ENCODE measurements at places on chromosomes 12 and 14.

DNA sequence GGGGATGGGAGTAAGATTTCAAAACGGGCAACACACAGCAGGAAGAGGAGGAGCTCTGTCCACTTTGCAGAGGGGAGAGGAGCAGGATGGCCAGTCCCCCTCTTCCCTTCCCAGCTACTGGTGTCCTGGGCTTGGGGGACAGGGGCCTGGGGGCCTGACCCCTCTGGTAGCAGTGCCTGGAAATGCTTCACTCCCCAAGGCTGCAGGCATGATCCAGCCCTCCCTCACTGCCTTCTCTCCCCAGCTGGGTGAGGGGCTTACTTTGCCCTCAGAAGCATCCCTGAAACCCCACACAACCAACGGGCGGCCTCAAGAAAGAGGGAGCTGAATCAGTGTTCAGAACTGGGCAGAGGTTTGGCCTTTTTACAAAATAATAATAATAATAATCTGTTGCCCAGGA lies 279.5 kb downstream of the DPF3 start:
- H3K27me3 ChIP-seq, result no peaks in the 10 kb centered on the region
- no peaks in the 10 kb centered on the region for H3K4me1 ChIP-seq
- no peak overlapping the region for H3K4me3 ChIP-seq
- no peak for DNase-seq

- H3K4me3 ChIP-seq, result no peak overlapping the region
- peaks cover 94% of the 10 kb centered on the region for H3K4me1 ChIP-seq
- no peak for DNase-seq
- H3K36me3 ChIP-seq, result no peaks in the 10 kb centered on the region
- H3K27ac ChIP-seq, result peak overlapping the region; percentile 15
Measured at GRCh38 chr14:73768107-73768506, 53.9 kb upstream of the PNMA1 start.

DNA sequence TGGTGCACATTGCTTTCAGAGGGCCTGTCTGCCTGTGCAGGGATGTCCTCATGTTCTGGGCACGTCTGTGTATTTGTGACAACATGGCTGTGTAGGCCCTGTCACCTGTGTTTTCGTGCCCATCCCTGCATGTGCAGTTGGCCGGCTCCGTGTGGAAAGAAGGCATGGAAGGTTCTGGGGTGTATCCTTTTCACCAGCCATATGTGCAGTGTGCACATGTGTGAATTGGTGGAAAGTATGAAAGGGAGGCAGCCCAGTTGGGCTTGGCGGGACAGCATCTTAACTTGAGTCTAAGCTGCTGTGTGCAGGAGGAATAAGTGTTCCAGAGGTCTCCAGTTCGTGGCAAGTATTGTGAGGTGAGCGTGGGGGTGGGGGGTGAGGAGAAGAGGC lies 669 bp downstream of the TSPAN11 start:
- H3K4me1 ChIP-seq, result peaks cover 6% of the 10 kb centered on the region
- H3K27ac ChIP-seq, result no peak overlapping the region
- peaks cover 40% of the 10 kb centered on the region for H3K27me3 ChIP-seq

DNA sequence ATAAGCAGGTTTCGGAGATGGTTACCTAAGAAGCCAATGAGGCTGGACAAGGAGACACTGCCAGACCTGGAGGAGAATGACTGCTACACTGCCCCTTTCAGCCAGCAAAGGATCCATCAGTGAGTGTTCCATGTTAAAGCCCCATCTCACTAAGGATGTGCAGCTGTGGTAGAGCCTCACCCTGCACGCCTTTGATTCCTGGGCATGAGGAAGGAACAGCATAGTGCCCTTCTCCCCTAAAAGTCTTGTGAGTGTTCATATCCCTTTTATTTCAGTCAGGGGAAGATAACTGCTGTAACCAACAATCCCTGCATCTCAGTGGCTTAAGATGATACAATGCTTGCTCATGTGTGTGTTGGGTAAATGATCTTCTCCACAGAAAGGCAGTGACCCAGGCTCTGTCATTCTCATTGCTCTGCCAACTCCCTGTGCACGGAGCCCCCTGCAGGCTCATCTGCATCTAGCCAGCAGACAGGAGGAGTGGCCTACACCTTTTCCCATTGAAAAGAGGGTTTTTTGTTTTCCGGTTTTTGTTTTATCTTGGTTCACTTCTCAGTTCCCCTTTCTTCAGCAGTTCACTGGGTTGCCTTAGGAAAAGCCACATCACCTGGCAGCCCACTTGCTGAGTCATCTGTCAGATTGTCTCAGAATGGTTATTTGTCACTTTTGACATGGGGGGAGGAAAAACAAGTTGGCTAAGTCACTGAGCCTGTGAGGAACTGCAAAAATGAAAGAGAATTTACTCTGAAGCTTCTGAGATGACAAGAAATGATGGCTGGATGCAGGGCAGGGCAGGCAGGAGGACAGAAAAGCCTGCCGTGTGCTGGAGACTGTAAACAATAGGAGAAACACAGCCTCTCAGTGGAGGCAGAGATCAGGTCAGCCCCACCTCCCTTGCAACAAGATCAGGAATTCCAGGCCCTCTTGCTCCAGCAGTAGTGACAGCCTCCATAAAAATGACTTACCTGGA lies 193.3 kb downstream of the ANO4 start:
- no peak overlapping the region for H3K27ac ChIP-seq
- DNase-seq, result no peak
- no peaks in the 10 kb centered on the region for H3K27me3 ChIP-seq

GRCh38 chr12:129298921-129299320 lies 445.6 kb downstream of the GLT1D1 start:
- no peak for DNase-seq
- H3K36me3 ChIP-seq, result no peaks in the 10 kb centered on the region
- no peak overlapping the region for H3K27ac ChIP-seq
- no peak overlapping the region for H3K4me3 ChIP-seq
- H3K27me3 ChIP-seq, result no peaks in the 10 kb centered on the region

- H3K4me3 ChIP-seq, result no peak overlapping the region
- H3K27me3 ChIP-seq, result no peaks in the 10 kb centered on the region
- no peaks in the 10 kb centered on the region for H3K4me1 ChIP-seq
- no peak for DNase-seq
- no peaks in the 10 kb centered on the region for H3K36me3 ChIP-seq
- no peak overlapping the region for H3K27ac ChIP-seq
Measured at GRCh38 chr14:74414403-74415114, 11.5 kb downstream of the SYNDIG1L start.

DNA sequence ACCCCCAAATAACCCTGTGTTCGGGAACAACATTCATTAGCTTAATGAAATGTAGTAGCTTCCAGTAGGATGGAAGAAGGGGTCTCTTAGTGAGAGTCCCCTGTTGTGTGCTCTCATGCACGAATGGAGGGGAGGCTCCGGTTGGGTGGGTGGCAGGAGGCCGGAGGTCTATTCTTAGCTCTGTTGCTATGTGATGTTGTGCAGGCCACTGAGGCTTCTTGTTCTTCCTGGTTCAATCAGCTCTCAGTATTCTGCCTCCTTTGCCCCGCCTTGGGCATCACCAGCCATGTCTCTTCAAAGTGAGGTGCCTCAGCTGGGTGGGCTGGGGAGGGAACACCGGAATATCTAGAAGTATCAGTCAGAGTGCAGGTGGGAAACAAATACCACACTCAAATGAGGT lies 50.8 kb downstream of the KCNA1 start:
- no peak overlapping the region for H3K27ac ChIP-seq
- H3K27me3 ChIP-seq, result no peaks in the 10 kb centered on the region
- no peaks in the 10 kb centered on the region for H3K36me3 ChIP-seq
- no peaks in the 10 kb centered on the region for H3K4me1 ChIP-seq

DNA sequence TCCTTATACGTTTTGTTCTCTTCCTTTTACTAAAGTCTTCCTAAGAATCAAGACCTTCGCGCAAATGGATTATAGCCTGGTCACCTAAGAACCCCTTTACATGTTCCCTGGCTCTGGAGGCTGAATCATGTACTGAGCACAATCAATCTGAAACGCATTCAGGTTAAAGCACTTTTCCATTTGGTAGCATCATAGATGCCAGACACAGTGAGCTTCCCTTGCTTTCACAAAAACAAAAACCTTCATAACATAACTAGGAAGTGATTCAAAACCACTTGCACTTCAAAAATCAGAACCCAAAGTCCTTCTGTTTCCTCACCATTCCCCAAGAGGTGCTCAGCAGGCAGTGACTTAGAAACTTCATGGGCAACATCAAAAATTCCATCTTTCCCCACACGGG lies 105.4 kb downstream of the CRACR2A start:
- no peak for DNase-seq
- no peaks in the 10 kb centered on the region for H3K4me1 ChIP-seq
- peaks cover 20% of the 10 kb centered on the region for H3K36me3 ChIP-seq
- no peak overlapping the region for H3K4me3 ChIP-seq
- H3K27ac ChIP-seq, result no peak overlapping the region

DNA sequence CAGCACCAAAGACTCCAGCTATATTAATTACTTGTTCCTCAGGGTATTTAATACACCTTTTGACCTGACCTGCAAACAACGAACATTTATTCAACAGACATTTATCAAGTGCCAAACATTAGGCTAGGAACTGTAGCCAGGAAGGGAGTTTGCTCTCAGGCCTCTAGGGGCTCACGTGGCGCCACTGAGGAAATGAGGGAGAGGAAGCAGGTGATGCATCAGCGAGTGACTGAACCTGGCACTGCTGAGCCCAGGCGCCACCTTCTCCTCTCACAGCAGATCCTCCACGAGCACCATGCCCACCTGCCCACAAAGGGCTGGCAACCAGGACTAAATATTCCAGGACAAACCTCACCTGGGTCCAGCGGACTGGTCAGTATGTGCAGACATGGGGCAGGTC lies 50.2 kb downstream of the SETD3 start:
- H3K27ac ChIP-seq, result no peak overlapping the region
- no peaks in the 10 kb centered on the region for H3K27me3 ChIP-seq
- peaks cover 53% of the 10 kb centered on the region for H3K36me3 ChIP-seq
- no peak for DNase-seq

- H3K27me3 ChIP-seq, result no peaks in the 10 kb centered on the region
- H3K27ac ChIP-seq, result no peak overlapping the region
- H3K4me3 ChIP-seq, result no peak overlapping the region
- H3K4me1 ChIP-seq, result peaks cover 17% of the 10 kb centered on the region
- no peak for DNase-seq
Measured at GRCh38 chr14:101821528-101821927, 60.0 kb downstream of the PPP2R5C start.

GRCh38 chr12:64320611-64321010 lies 69.9 kb downstream of the C12orf56 start:
- H3K27ac ChIP-seq, result no peak overlapping the region
- no peaks in the 10 kb centered on the region for H3K4me1 ChIP-seq

GRCh38 chr14:63510538-63510937 lies 32.6 kb downstream of the PPP2R5E start:
- no peaks in the 10 kb centered on the region for H3K4me1 ChIP-seq
- H3K4me3 ChIP-seq, result no peak overlapping the region
- no peaks in the 10 kb centered on the region for H3K36me3 ChIP-seq
- H3K27ac ChIP-seq, result no peak overlapping the region
